ENCODE measurements at places on chromosomes 11 and 22. TPM values are rescaled to one million over a fixed set of nuclear protein-coding genes. Genes with fewer than 3 reads are reported as not detected.

The SMIM35 gene
- total RNA-seq, result not detected

The RFPL3 gene
- not detected for total RNA-seq

The FAM83F gene
- 0.41 TPM for total RNA-seq

The OR4P4 gene
- total RNA-seq, result not detected

The ZP1 gene
- total RNA-seq, result not detected

The CNGA4 gene
- 0.41 TPM for total RNA-seq

The OSM gene
- total RNA-seq, result 0.41 TPM

DNA sequence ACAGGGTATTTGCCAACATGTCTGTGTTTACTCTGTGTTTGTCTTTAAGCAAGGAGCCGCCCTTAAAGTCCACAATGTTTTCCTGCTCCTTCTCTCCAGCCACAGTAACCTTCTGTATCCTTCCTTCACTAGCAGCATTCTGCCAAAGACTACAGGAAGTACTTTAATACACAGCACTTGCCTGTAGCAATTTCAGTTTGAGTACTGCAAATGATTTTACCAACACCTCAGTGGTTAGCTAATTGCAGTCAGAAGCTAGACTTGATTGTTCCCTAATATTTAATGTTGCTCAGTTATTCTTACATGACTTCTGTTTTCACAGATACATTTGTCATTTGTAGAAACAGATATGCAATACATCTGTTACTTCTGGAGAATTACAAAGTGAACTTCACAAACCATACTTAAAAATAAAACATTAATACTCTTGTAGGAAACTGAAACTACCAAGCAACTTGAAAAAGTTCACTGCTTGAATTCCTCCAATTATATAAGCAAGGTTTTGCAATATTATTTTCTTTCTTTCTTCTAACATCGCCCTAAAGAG, 69.1 kb downstream of the FCHSD2 start:
- no peak for DNase-seq

- DNase-seq, result no peak
Observed at GRCh38 chr22:20803696-20804324, 29.9 kb downstream of the SERPIND1 start.

DNA sequence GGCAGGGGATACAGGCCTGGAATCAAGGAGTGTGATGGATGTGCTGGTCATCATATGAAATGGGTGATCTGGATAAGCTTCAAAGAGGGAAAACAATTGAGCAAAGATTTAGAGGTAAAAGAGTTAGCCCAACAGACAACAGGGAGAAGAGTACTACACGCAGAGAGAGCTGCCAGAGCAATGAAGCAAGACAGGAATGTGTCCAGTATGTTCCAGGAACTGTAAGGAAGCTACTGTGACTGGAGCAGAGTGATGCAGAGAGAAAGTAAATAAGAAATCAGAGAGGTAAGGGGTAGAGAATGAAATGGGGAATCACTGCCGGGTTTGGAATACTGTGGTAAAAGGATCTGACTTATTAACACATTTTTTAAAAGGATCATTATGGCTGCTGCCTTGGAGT, 255.1 kb downstream of the DCDC1 start:
- no peak for DNase-seq

GRCh38 chr22:46879083-46879482, 116.6 kb downstream of the TBC1D22A start:
- DNase-seq, result no peak

GRCh38 chr11:128400382-128401203, 186.8 kb downstream of the ETS1 start:
- DNase-seq, result no peak

DNA sequence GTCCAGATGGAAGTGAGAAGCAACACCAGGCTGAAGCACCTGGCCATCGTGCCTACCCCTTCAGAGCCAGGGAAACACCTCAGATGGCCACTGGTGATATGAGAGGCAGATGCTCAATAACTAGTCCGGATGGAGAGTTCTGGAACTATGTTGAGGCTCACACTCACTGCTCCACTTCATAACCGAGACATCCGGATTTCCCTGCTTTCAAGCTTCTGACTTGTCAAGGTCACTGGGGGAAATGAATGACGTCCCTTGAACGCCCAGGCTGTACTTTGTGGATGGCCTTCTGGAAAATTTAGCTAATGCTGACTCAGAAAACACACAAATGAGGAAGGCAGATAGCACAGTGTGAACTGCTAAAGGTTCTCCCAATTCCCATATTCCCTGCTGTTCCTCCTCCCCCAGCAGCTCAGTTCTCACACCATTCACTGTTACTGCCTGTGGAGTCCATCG, at the start of gene LYVE1:
LYVE1 (minus strand) TSS at position 180 of the 456 bp plus-strand sequence; CDS start at position 47, 133 bp downstream.
- no peak for DNase-seq

GRCh38 chr11:71575723-71576424, 6.8 kb downstream of the KRTAP5-11 start:
- no peak for DNase-seq

DNA sequence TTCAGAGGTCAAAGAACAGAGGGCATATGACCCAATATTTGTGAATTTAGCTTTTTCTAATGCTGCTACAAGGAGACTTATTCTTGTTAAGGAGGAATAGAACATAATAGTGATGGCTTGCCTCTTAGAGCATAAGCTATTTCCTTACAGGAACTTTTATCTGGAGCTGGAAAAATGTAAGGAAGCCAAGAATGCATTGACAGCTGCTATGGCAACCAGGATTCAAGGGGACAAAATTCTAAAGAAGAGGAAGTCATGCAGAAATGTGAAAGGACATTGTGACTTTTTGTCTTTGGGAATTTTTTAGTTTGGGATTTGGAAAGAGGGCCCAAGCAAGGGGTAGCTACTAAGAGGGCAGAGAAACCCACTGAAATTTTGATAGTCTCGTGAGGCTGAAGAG, 51.1 kb downstream of the EHF start:
- no peak for DNase-seq

- DNase-seq, result no peak
Observed at GRCh38 chr22:48340191-48340590, 1487.5 kb downstream of the BRD1 start.

DNA sequence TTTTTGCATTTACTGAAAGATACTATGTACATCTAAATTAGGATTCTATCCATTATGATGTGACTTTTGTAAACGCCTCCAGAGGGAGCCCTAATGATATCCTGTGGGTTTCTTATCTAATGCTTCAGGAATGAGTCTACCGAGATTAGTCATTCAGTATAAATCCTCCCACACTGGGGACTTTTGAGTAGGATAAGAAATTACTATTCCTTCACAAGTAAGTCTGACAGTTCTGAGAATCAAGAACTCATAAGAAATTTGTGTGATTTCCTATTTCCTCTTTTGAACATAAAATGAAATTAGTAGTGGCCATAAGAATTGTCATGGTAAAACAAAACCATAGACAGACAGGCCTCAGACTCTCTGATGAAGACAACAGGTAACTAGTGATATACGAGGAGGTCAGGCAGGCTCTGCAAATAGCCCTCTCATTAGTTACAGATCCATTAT, 10.0 kb upstream of the OR5M1 start:
- peak; percentile 13 for DNase-seq

- DNase-seq, result no peak
Observed at GRCh38 chr11:122898799-122899198, 16.2 kb downstream of the JHY start.

GRCh38 chr11:99327527-99327926, 306.8 kb downstream of the CNTN5 start:
- DNase-seq, result no peak

GRCh38 chr22:19630614-19631013, 83.7 kb upstream of the SEPTIN5 start:
- DNase-seq, result no peak

DNA sequence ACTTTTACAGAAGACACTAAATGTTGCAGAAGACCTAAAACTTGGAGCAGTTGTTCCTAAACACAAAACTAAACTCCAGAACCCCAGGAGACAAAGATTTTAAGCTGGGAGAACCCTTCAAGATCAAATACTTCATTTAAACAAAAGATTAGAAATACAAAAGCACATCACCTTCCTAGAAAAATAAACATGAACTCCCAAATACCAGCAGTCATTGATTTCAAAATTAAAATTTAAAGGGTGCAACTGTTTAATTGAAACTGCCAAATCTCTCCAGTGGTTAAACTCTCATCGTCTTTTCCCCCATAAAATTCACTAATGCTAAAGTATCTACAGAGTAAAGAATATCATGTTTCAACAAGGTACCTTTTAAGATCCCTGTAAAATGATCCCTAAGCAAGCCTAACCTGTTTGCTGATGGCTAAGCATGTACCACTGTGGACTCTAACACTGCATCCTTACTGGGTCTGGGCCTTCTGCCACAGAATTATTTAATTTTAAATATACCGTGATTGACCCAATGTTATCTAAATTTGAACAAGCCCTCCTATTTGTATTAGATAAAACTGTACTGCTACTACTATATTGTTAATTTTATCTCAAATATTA, 53.7 kb upstream of the CCDC34 start:
- no peak for DNase-seq

DNA sequence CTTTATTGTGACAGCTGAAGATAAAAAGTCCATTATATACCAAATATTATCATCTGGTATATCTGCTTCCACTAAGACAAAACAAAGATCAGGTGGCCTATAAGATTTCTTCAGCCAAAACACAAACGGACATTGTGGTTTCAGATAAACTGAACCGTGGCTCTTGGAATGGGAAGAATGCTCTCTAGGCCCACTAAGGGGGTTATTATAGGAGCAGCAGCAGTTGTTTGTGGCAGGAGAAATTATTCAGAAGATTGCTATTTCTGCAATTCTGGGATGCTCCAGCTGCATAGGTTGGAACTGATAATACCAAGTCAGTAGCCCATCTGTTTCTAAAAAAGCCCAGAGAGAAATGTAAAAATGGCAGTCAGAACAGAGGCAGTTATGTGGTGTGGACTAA, 145.3 kb downstream of the NCAM1 start:
- DNase-seq, result no peak

GRCh38 chr11:113724778-113725177, 18.7 kb upstream of the TMPRSS5 start:
- no peak for DNase-seq

DNA sequence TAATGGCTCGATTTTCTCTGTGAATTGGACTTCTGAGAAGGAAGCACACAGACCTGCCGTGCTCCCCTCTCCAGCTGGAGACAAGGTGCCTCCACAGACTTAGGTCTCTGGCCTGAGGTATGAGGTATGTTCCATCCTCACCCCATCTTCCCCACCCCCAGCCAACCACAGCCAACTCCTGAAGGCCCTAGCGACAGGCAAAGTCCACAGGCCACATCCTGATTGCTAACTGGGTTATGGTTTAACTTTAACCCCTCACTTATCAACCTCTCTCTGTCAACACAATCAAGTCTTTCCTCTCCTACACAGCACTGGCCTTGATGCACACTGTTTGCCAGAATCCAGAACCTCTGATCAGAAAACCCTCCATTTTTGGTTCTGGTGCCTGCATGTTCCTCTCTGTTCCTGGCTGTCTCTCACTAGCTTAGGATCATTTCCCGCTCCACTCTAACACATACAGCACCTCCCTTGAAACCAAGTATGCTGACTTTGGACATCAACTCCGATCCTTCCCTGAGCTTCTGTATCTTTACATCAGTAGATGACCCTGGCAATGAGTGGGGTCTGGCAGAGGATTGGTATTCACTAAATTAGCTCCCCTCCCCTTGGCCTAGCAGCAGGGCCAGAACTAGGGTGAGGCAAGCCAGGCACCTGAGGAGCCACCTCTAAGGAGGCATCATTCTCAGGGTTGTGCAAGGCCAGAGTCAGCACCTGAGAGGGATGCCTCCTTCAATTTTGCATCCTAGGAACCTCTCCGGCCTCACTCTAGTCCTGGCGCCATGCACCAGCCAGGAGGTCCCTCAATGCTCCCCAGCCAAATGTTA, 22.0 kb downstream of the JAML start:
- no peak for DNase-seq

DNA sequence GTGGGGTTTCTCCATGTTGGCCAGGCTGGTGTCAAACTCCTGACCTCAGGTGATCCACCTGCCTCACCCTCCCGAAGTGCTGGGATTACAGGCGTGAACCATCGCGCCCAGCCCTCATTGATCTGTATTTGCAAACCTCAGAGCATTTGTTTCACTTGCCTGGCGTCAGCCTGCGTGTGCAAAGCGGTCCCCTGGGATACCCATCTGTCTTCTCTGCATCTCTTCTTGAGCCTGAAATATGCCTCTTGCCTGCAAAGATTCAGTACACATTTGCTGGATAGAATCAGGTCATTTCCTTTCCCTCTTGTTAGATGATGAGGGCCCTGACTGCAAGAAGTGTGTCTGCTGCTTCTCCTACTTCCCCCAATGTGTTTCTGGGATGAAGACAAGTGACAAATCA, 1291.0 kb downstream of the TBC1D22A start:
- DNase-seq, result no peak

DNA sequence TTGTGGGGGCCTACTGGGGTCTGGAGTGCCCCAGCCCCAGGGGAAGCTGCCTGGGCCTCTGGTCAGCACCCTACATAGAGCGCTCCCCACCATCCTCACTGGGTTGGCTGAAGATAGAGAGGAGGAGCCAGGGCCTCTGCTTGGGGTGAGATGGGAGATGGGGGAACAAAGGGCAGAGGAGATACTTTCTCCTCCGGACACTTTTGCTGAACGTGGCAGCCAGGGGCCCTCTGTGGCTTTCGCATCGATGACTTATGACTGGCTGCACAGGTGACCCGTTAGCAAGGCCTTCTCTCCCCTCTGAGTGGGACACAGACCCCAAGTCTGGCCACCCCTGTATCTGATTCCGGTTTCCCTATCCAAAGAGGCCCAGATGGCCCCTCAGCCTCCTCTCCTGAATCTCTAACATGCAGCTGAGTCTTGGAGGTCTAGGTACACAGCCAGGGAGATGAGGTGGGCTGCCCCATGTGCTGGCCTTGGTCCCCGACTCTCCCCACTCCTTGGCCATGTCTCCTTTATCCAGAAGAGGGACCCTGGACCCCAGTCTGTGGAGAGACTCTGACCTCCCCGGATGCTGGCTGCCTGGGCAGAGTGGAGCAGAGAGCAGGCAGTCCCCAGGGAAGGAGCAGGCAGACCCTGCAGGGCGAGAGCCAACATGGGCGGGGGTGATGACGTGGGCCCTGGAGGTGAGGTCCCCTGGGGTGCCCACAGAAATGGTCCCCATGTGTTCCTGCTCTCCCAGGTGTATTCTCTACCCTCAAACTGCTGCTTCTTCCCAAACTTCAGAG, 59.3 kb upstream of the NECTIN1 start:
- no peak for DNase-seq

DNA sequence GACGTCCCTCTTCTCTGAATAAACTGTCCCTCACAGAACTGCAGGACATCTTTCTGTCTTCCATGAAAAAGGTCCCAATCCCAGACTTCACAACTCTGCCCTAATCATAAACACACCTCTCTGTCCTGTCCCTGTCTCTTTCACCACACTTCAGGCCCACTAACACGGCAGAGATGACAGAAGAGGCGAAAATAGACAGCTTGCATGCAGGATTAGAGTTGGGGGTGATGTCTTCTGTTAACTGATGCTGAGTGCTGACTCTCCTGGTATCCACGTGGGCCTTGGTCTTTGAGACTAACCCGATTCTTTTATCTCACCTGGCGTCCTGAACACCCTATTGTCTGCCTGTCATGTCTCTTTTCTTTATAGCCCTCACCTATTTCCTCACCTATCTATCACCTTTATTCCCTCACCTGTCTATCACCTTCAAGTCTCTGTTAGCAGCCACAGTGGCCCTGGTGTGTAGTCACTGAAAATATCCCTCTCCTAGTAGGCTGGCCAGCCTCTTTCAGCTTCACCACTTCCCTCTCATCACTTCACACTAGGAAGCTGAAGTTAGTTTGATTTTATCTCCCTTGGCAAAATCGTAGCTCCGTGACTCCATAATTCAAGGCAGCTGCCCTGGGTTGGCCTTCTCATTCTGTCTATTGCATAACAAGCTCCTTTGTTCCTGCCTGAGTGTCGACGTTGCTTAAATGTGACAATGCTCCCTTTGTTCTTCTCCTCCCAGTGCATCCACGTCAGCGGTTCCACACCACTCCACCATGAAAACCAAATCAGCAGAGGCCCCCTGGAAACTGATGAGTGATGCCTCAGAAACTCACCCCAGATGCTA, 30.6 kb upstream of the DRD2 start:
- peak; percentile 35 for DNase-seq
